ENCODE measurements at places on chromosomes 2 and 18.

- no peak for DNase-seq
Measured at GRCh38 chr2:175935289-175936181, 66.5 kb downstream of the LNPK start.

- no peak for DNase-seq
Measured at GRCh38 chr2:114614592-114614991, 172.2 kb downstream of the DPP10 start.

GRCh38 chr2:177393203-177393755 lies 706 bp downstream of the AGPS start:
- no peak for DNase-seq

GRCh38 chr2:126359494-126359893 lies 296.5 kb upstream of the GYPC start:
- DNase-seq = peak; percentile 2
